ENCODE measurements at places on chromosomes 4 and X.

- DNase-seq = no peak
These were observed 171.1 kb downstream of the SCFD2 start for GRCh38 chr4:53194727-53195126.

- no peak for DNase-seq
These were observed 117.4 kb upstream of the EDNRA start for GRCh38 chr4:147363514-147363913.

DNA sequence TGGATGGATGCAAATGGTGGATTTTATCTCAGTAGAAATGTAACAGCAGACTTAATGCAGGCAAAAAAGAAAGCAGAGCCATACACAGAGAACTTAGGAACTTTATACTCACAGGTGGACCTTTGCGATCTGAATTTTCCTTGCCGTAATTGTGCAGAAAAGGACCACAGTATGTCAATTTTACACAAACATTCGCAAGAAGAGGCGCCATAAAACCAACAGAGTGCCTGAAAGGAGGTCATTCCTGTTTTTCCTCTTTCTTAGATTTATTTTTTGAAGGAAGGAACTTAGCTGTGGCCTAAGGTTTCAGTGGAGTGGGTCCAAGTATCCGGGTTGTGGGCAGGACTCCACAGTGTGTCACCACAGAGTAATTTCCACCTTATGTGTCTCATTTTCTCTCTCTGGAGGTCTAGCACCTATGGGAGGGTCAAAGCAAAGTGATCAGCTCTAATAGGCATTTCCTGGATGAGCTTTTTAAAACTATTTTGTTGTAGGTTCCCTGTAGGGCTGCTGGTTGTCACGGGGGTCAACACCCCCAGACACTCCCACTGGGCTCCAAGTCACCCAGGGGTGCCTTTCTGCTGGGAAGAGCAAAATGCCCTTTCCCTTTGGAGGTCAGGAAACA, 24.7 kb upstream of the PBDC1 start:
- DNase-seq = peak; percentile 38

GRCh38 chr4:149248191-149248764, 567.4 kb downstream of the IQCM start:
- no peak for DNase-seq

- no peak for DNase-seq
These were observed 84.6 kb downstream of the TSPAN5 start for GRCh38 chr4:98573791-98574190.

- peak; percentile 3 for DNase-seq
These were observed 342 bp downstream of the EOLA2 start for GRCh38 chrX:149937871-149938426.

- DNase-seq = peak; percentile 69
These were observed 6.0 kb upstream of the WDR13 start for GRCh38 chrX:48591255-48591791.

Measured in EL (cell line).